ENCODE measurements at places on chromosomes 3 and 15.

- no peak for DNase-seq
These were observed 121.5 kb upstream of the LIPC start for GRCh38 chr15:58309963-58310928.

DNA sequence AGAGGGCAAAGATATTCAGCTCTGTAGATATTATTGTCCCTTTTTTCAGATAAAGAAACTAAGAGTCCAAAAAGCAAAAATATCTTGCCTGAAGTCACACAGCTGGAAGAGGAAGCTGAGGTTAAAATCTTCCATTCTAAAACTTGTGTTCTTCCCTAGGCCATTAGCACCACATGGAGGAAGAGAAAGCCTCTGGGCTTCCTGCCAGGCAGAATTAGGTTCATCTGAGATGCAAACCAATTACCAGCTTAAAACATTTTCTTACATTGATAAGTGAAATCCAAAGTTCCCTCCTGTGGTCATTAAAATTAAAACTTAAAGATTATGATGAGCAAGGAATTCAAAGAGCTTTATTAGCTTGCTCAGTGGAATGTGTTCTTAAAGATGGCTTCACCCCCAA lies 235.3 kb upstream of the SETMAR start:
- DNase-seq, result no peak

DNA sequence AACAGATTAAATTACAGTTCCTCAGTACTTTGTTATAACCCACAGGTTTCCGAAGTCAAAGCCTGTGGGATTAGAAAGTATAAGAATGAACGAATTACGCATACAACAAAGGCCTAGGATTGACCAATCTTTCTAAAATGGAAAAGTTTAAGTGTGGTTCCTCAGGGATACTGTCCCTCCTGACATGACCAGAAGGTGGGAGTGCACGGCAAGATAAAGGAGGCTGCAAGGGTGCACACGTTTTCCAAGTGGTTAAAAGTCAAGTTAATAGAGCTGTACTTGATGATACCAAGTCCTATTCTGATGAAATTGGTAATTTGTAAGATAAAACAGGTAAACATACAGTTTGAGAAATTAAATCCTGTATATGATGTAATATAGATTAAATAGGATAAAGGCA lies 96.2 kb downstream of the ALDH1A2 start:
- DNase-seq, result no peak

- DNase-seq, result no peak
These were observed 135.3 kb downstream of the LRTM1 start for GRCh38 chr3:54792584-54792983.

DNA sequence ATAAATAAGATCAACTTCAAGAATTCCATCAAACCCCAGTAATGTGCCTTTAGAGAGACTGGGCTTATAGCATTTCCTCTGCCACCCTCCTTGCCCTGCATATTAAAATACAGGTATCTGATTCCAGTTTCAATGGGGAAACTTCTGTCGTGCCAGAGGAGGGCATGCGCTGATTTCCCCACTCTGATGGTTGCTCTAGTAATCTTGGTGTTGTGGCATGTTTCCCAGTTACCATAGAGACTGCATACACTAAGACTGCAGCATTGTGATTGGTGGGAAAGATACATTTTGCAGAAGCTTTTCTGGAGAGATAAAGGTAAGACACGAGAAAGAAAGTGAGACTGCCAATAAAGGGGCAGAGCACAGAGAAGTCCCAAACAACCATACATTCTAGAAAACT lies 225.6 kb downstream of the TIGIT start:
- DNase-seq, result no peak

DNA sequence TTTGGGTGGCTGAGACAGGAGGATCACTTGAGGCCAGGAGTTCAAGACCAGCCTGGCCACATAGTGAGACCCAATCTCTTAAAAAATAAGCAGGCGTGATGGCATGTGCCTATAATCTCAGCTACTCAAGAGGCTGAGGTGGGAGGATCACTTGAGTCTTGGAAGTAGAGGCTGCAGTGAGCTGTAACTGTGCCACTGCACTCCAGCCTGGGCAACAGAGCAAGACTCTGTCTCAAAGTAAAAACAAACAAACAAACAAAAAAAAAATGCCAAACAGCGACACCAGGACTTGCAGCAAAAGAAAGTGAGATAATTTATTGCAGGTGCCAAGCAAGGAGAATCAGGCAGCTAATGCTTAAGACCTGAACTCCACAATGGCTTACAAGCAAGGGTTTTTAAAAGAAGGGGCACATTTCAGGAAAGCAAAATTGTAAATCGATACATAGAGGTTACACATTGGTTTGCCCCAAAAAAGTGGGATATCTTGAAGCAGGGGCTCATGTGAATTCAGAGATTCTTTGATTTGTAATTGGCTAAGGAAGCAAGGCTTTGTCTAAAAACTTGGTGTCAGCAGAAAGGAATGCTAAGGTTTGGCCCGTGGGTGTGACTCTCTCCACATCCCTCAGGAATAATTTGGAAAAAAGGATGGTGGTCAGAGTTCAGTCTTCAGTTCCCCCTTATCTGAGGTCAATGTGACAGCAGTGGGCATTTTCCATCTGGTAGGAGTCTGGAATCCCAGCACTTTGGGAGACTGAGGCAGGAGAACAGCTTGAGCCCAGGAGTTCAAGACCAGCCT lies 5.2 kb upstream of the MPI start:
- no peak for DNase-seq

GRCh38 chr3:29144807-29145206 lies 136.1 kb upstream of the RBMS3 start:
- DNase-seq, result no peak

DNA sequence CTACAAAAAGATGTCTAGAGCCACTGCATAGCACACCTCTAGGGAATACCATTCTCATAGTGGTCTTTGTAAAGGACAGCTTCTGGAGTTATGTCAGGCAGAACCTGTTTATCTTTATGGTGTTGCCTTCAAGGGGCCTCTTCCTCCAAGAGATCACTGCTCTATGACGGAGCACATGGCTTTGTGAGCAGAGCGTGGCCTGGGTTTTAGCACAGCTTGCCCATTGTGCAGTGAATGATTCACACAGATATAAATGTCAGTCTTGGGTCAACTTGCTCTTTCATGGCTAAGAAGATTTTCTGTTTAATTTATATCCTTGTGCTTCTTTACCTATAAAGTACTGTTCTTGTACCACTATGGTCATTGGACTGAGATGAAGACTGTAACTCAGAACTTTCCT lies 41.5 kb upstream of the RBMS3 start:
- DNase-seq, result no peak

DNA sequence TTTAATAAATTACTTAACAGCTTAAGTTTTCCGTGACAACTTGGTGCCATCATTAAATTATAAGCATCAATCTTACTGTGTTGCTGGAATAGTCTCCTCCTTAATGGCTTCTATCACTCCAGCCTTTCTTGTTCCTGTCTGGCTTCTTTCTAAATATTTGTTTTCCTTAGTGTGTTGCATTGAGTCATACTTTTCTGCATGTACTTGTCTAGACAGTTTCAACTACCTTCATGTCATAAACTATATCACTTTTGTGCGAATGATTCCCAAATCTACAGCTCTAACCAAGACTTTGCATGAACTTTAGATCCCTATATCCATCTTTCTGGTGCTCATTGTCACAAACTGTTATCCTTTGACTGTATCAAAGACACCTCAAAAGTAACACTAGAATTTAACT lies 78.4 kb downstream of the AKAP13 start:
- no peak for DNase-seq

DNA sequence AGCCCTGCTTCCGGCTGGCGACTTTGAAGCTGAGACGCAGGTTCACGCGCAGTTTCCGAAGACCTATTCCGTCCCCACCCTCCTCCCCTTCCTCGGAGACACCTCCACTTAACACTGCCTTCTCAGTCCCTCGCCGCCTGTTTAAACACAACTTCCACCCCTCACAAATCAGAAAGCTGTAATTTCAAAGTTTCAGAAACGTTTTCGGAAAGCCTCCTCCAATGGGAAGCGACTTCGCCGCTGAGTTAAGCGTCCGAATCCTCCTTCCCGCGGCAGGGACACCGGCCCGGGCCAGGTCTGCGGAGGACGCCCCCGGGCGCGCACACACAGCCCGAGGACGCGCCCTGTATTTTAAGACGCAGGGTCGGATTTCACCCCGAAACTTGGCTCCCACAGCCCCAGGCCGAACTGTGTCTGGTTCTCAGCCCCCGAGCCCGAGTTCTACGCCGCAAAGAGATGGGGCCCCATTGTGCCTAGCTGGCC lies 559 bp upstream of the LRRN1 start:
- no peak for DNase-seq

DNA sequence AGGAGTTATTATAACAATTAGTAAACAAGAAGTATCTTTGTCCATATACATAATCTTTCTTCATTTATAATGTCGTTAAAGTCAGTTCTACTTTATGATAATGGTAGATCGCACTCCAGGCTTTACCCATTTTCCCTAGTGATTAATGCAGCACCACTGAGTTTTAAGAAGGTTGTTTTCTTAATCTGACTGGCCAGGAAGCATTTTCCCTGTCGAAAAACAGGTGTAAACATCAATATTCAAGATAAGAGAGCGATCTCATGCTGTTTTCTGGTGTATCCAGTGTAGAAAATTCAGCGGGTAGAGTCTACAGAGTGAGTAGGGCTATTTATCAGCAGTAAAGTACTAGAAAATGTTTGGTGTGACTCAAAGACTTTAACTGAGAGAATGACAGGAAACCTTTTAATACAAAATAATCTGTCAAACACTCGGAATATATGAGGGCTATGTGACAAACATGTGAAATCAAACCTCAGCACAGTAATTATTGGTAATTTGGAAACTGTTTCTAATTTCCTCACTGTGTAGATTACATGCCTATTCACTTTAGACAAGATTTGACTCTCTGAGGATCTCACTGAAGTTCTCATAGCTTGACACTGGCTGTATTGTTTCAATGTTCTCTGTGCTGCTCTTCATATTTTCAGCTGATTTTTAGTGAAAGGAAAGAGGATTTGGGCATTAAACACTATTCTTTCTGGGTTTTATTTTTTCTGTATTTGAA lies 1013.2 kb downstream of the VGLL3 start:
- no peak for DNase-seq

- no peak for DNase-seq
These were observed 1.7 kb downstream of the PLCD1 start for GRCh38 chr3:38027466-38028465.

DNA sequence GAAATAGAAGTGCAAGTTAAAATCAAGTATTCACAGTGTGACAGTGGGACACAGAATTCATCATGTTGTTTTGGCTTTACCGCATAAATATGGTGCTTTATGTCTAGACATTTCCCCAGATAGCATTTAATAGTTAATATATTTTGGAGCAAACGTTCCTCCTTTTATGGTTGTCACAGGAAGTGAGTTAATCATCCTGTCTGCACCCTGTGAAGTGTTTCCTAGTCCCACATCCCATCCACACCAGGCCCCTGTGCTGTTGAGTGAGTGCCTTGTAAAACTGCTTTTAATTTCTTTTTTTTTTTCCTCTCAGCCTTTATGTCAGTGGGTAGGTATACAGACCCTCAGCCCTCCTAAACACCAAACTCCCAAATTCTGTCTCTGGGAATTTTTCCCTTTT lies 393.7 kb downstream of the FEZF2 start:
- DNase-seq, result no peak

DNA sequence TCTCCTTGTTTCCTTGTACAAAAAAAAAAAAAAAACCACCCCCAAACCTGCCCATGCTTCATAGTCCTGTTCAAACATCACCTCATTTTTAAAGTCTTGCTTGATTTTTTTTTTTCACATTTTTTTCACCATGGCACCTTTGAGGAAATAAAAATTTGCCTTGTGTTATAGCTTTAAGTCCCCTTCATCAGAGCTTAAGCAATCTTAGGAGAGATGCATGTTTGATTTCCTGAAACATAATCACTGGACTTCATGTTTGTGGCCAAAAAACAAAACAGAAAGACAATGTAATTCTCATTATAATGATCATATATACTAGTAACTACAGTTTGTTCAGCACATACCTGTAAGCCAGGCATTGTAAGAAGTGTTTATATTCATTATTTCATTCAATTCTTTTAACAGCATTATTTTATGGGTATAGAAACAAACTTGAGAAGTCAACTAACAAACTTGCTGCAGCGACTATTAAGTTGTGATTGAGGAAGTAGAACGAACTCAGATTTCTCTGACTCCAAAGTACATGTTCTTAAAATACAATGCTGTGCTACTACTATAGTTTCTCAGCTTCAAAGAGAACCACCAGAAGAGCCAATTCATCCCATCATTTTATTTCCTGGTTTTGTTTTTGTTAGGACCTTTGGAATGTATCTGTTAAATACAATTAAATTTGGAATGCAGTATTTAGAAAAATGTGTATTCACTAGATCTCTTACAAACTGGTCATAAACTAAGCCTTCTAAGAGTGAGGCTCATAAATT lies 203.8 kb downstream of the TCF12 start:
- no peak for DNase-seq

- no peak for DNase-seq
These were observed 9.0 kb upstream of the GNB4 start for GRCh38 chr3:179460260-179460659.

DNA sequence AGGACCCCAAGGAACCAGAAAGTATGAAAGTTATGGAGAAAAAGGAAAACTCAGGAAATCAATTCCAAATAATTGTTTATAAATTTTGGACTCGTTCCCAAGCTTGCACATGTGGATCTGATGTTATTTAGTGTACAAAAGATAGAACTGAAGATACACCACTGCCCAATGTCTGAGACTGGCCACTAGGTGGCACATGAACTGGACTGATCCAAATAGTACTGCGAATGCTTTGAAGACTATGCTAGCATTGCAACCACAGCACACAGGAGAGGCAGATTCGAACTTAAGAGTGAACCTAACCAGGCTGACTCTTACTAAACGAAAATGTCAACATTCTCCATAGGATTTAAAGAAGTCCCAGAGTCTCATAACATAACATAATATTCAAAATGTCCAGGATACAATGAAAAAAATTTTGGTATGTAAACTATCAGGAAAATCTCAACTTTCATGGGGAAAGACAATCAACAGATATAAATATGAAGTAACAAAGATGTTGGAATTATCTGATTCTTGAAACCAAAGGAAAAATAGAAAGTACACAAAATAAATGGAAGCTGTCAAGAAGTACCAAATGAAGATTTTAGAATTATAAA lies 596.7 kb downstream of the FGF12 start:
- peak; percentile 66 for DNase-seq

- DNase-seq, result no peak
These were observed 290.7 kb upstream of the LMCD1 start for GRCh38 chr3:8210882-8211341.

- no peak for DNase-seq
These were observed 257.0 kb upstream of the GOLGA6L4 start for GRCh38 chr15:83978588-83978987.

- no peak for DNase-seq
These were observed 8.5 kb downstream of the CGNL1 start for GRCh38 chr15:57384816-57385215.

DNA sequence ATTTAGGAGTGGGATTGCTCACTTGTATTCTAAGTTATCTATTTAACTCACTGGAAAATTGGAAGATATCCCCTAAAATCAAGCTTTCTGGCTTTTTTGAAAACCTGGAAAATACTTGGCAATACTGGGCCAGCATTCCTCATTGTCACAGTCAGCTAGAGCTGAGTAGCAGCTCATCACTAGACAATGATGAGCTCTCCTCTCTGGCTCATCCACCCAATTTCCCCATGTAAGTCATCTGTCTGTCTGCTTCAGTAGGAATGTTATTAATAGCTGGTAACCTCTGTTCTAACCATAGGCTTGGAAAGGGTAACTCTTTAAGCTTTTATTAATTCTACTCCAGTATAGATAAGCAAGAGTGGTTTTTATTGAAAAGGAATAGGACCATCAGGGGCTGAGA lies 39.7 kb upstream of the PIK3R4 start:
- DNase-seq, result no peak

All from RKO (cell line).